ENCODE measurements at places on chromosomes 11 and 22.

- no peak for DNase-seq
Observed at GRCh38 chr11:21160140-21160539, 490.8 kb downstream of the NELL1 start.

DNA sequence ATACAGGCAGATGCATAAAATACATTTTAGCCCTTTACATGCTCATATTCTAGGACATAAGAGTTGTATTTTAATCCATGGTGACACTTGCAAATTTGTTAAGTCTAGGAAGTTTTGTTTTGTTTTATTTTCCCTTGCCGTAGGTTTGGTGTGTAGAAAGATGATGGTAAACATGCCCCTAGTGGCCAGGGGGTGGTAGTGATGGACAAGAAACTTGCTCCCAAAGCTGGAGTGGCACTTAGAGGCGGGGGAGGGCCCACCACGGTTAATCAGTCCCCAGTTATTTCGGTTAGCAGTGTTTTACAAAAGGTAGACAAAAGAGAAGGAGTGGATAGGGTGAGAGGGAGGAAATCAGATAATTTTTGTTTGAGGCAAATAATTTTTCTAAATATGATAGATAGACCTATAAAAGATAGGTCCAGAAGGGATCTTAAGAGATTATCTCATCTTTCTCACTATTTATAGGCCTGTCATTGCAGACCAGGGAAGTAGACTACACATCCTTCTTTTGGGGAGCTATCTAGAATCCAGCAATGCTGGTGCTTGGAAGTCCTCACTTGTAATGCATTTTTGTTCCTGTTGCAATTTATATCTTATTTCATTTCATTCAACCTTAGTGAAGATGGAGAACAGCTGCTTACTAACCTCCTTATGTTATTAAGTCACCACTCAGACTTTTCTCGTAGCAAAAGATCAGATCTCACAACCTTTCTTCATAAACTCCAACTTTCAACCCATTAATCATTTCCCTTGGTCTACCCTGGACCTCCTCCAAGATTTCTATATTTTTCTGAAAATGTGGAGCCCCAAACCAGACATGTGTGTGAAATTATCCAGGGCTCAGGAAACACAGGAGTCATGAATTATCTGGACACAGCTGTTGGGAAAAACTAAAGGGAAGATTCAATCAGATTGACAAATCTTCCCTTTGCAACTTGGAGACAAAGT lies 5.9 kb upstream of the BDNF start:
- no peak for DNase-seq

GRCh38 chr11:43924112-43924855 lies 18.2 kb upstream of the C11orf96 start:
- no peak for DNase-seq

- DNase-seq, result no peak
Observed at GRCh38 chr22:38832005-38832978, 11.5 kb downstream of the NPTXR start.

DNA sequence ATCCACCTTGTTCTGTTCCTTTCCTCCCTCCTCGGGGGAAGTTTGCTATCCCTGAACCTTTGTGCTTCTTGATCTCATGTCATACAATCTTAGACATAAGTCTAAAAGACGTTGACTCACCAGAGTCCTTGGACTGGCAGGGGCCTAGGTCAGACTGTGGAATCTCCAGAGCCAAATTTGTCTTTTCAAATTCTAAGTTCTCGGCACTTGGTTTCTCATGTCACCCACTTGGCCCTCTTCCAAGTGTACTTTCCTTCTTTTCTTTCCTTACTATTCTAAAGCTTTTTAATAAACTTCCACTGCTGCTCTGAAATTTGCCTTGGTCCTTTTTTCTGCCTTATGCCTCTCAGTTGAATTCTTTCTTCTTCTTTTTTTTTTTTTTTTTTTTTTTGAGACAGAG lies 30.1 kb upstream of the SMPD1 start:
- DNase-seq, result no peak

DNA sequence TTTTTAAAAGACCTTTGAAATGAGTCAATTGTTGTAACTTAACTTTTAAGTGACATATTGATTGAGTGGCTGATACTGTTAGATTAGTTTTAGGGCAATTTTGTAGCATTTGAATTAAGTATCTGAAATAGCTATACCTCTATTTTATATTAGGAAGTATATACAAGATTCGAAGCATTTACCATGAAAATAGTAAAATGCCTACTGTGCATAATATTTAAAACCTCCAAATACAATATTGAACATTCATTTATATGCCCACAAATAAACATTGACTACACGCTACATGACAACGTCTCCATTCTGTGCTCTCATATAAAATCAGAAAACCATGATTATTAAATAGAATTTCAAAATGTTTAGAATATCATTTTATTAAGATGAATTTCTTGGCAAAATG lies 14.5 kb downstream of the SOX6 start:
- DNase-seq, result no peak

DNA sequence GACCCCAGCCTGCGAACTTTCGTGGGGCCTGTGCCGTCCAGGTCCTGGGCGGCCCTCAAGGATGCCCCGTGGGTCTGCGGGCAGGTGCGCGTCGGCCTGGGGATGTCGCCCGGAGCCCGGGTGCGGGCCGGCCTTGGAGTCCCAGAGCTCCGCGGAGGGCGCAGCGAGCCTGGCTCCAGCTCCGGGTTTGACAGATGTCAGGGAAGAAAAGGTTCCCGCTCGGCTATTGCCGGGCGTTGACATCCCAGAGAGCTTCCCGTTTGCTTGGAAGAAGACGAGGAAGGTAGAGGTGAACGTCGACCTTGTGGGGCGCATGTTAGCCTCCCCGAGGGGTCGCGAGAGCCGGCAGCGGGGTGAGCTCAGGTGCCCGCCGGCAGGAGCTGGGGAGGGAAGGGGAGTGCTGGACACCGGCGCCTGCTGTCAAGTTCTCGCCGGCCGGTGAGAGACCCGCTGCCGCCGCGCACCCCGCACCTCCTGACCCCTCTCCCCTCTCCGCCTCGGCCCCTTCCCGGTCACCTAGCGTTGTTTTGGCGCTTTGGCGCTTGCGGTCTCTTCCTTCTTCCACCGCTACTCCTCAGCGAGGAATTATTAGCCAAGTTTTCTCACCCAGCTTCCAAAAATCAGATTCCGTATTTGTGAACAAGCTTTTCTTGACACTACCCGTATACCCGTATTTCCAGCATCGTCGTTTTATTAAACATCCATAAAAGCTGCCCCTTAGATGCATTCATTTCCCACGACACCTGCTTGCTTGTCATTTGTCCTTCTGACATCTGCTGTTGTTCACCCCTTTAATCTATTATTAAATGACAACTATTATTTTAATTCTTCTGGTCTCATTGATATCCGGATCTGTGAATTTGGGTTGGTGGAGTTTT lies 1.3 kb downstream of the BMAL1 start:
- DNase-seq, result no peak

DNA sequence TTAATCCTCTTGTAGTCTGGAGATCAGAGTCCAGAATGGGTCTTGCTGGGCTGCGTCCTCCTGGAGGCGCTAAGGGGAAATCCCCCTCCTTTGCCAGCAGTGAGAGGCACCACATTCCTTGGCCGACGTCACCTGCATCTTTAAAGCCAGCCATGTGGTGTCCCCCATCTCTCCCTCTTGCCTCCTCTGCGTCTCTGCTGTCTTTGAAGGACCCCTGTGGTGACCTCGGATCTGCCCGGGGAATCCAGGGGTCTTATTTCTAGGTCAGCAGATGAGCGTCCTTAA lies 27.2 kb upstream of the PARVB start:
- DNase-seq, result no peak

DNA sequence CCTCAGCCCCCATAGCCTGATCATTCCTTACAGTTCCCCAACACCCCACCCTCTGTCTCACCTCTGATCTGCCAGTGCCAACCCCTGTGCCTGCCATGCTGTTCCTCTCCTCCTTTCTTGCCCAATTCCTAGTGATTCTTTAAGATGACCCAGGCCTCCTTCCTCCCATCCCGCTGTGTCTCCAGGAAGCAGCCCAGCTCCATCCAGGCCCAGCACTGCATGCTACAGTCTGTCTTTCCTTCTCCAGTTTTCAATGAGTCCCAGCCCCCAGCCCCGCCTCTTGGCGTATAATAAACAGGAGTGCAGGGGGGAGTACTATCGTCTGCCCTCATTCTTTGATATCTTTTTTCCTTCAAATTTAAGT lies 12.3 kb downstream of the LTBP3 start:
- DNase-seq, result no peak

- no peak for DNase-seq
Observed at GRCh38 chr11:22512457-22512856, 113.2 kb downstream of the FANCF start.

DNA sequence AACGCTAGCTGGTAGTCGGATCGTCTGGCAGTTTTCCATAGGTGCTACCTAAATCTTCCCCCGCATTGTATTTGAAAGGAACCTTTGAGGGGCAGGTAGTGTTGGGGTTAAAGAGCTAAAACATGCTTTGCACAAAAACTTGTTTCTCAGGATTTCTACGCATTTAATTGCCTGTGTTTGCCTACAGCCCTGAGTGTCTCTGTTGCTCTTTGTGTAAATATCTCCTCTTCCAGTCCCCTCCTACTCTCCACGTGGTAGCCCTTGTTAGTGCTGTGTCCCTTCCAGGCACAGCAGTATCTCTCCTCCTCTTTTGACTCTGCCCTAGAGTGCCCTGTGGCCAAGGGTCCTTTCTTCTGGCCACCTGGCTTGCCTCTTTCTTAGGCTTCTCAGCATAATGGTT lies 81.7 kb downstream of the BARX2 start:
- no peak for DNase-seq

- DNase-seq, result peak; percentile 76
Observed at GRCh38 chr11:66579017-66579606, 10.7 kb upstream of the CTSF start.

DNA sequence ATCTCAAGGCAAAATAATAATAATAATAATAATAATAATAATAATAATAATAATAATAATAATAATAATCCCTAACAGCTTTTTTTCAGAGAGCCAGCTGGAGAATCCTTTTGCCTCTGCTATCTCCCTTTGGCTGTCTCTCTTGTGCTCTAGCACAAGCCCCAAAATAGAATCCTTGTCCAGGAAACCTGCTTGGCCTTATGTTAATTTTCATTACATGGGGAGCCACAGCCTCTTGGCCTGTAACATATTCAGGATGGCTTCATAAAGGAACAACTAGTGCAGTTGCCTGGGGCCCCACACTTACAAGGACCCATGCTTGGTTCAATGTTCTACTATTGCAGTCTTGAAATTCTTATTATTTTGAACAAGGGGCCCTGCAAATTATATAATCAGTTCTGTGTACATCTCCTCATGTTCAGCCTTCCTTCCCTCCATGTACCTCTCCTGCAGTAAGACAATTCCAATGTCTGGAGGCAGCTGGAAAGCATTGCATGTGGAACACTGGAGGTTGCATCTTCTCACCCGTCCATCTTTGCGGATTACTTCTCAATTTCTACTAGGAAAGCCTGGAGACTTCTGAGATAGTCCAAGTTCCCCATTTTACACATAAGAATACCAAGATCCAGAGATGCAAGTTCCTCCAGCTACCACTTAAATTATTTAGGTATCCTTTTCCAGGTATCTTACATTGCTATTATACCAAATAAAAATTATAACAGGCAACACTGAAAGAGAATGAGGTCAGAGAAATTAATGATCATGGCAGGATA lies 37.8 kb upstream of the SORL1 start:
- no peak for DNase-seq

DNA sequence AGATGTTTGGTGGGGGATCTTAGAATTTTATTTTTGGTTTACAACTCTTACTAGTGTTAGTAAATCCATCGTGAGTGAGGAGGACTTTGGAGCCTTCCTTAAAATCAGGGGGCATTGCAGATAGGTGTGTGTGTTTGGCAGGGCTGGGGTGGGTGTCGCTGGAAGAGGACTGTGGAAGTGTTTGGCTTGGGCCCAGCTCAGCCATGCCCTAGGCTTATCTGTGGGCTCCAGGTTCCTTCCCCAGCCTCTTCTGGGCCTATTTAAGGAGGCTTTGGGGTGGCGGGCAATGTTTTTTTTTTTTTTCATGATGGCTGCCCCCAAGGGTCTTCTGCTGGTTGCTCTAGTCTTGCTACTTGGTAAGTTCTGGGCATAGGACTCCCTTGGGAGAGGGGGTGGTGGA lies 22.1 kb downstream of the MTFP1 start:
- no peak for DNase-seq

DNA sequence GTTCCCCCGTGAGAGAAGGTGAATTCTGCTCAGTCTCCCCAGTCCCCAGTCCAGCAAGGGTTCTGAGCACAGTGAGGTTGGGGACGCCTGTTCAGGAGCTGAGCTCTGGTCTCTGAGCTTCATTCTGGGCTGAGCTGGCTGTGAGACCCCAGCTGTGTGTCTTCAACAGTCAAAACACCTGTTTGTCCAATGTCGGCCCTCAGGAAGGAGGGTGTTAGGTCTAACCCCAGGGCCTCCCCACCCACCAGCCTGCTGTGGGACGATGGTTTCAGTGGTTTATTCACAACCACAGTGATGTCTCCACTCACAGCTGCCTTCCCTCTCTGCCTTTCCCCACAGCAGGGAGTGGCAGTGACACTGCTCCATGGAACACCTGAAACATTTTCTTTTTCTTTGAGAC lies 1282.9 kb downstream of the TBC1D22A start:
- DNase-seq, result no peak

DNA sequence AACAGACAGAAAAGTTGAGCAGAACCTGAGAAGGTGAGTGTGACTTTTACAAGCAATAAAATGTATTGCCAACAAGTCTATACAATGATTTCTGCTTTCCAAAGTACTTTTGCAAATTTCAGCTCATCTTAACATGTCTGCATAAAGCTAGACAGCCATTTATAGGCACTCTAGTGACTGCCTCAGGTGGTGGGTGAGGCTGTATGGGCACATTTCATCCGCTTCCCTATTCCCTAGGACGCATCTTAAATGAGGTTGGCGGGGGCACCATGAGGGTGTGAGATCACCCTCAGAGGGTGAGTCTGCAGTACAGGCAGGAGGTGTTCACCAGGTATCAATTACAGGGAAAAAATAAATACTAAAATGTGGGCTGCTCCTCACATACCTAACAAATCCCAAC lies 110.1 kb downstream of the ETS1 start:
- DNase-seq, result no peak

- DNase-seq, result no peak
Observed at GRCh38 chr11:46234311-46234710, 43.2 kb upstream of the CREB3L1 start.

DNA sequence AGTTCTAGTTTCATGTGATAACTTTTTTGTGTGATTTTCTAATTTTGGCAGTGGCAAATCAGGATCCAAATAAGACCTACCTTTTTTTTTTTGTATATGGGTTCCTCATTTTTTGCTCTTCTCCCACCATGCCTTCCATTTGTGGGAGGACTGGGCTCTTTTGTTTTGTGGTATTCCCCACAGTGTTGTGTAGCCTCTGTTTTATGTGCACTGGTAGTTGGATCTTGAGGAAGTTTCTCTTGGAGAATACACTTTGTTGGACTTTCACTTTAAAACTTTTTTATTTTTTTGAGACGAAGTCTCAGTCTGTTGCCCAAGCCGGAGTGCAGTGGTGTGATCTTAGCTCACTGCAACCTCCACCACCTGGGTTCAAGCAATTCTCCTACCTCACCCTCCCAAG lies 39.7 kb downstream of the PPP6R3 start:
- no peak for DNase-seq

- no peak for DNase-seq
Observed at GRCh38 chr11:106309070-106309684, 231.7 kb downstream of the AASDHPPT start.

GRCh38 chr11:91857179-91857578 lies 367.4 kb upstream of the FAT3 start:
- DNase-seq, result no peak
